Daoy (cell line): ENCODE measurements at places on chromosomes 1 and 21. TPM values are rescaled to one million over a fixed set of nuclear protein-coding genes. Genes with fewer than 3 reads are reported as not detected.

The NPHS2 gene
- total RNA-seq: not detected in 2 replicates

GRCh38 chr1:166988974-166989515 is at the start of gene MAEL:
MAEL (plus strand) TSS chr1:166989280; CDS start chr1:166989353, 73 bp downstream.
- DNase-seq: no peak

The DHRS3 gene
- total RNA-seq: 45.8 and 49.4 TPM in 2 replicates

The DNASE2B gene
- not detected in 2 replicates for total RNA-seq

The LIPI gene
- not detected in 2 replicates for total RNA-seq

The IL12RB2 gene
- total RNA-seq: 0.57 and 0.80 TPM in 2 replicates

DNA sequence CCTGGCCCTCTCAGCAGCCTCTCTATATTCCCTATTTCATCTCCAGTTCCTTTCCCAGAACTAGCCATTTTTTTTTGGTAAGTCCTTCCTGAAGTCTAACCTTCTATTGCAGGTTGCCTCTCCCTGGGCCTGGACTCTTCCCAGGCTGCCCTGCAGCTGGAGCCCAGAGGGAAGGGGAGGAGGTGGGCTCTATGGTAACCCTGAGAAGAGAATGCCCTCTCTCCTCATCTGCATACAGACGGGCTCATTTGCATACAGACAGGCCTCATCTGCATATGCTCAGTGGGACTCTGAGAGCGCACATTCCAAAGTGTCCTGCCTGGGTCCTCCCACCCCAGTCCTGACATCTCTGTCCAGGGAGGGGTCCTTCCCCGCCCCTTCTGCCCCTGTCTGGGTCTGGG is 32.7 kb downstream of the RHBG start:
- DNase-seq: no peak

DNA sequence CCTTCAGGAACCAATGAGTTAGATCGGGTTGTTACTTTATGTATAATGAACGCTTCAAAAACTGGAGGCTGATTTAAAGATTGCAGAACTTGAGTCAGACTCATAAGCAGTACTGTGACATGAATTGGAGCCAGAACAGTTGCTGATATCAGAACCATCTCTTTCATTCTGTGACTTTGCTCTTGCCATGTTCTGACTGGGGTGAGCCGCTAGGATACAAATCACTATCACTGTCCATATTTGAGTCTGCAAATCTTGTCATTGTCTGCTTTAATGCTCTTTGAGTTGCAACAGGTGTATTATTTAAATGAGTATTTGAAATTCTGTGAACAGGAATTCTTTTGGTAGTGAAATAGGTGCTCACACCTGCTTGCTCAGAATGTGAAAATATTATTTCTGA is 52.5 kb downstream of the LRIG2 start:
- no peak for DNase-seq

- DNase-seq: no peak
These were observed 16.1 kb downstream of the LAMC1 start for GRCh38 chr1:183039330-183039729.
